Muscle of leg (tissue), 16 donors: ENCODE measurements at places on chromosomes 7 and 10.
A peak's percentile ranks its signal among the peaks of the same experiment; 100 is the strongest.

DNA sequence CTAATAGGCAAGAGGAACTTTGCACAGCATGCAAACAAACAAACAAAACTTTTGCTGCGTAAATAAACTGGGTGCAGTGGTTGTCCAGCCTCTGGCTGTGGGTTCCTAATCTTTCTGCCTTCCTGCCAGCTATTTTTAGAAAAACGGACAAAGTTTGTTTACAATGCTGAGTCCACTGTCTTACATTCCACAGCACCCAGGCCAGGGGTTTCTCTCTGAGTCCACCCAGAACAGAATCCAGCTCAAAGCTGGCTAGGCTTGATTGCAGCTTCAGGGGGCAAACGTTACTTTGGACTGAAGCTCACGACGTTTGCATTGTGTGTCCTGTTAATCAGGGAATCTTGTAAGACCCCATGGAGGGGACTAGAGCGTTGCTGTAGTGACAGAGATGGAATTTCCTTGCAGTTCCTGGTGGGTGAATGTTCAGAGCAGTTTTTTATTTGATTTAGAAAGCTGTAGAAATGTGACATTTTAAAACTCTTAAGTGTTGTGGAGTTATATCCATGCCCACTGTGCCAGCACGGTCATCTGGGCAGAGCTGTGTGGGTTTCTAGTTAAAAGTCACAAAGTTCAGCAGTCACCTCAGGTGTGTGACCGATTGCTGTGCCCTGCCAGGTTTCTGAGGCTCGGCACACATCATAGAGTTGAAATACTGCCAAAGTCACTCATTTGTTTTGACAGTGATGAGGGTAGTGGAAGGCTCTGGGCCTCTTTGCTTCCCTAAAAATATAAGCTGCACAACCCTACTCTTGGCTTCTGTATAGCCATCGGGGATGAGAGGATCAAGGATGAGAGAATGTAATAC lies 247.0 kb downstream of the STK31 start:
- DNase-seq: no peak

GRCh38 chr7:106019470-106019820 lies 56.4 kb downstream of the CDHR3 start:
- no peak for DNase-seq

GRCh38 chr7:75946207-75946855 lies 31.4 kb downstream of the POR start:
- DNase-seq: no peak

GRCh38 chr7:41885748-41886147 lies 182.9 kb upstream of the INHBA start:
- DNase-seq: no peak

DNA sequence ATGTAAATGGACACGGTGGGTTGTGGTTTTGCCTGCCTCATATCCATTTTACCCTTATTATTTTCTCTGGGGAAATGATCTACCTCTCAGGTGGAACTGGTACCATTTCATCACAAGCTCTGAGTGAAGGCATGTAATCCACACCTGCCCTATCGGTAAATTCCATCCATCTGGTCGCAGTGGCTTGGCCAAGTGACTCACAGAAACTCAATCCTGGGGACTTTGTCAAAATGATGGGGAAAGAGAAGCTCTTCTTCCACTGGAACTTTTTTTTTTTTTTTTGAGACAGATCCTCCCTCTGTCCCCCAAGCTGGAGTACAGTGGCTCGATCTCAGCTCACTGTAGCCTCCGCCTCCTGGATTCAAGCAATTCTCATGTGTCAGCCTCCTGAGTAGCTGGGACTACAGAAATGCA lies 48.2 kb upstream of the ANKRD1 start:
- no peak for DNase-seq

DNA sequence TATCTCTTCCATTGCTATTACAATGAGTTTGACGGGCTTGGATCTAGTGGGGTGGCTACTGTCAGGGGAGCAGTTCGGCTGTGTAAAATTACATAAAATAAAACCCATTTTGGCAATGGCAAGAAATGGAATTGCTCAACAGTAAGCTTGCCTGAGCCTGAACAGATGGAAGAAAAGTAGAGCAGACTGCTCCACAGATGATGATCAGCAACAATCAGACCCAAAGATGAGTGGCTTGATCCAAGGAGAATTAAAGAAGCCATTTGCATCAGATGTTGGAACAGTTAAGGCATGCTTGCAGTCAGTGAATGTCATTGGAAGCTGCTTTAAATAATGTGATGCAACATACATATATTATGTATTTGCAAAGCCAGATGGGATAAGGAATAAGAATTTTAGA lies 256.6 kb upstream of the SMIM30 start:
- DNase-seq: peak; percentile 68

DNA sequence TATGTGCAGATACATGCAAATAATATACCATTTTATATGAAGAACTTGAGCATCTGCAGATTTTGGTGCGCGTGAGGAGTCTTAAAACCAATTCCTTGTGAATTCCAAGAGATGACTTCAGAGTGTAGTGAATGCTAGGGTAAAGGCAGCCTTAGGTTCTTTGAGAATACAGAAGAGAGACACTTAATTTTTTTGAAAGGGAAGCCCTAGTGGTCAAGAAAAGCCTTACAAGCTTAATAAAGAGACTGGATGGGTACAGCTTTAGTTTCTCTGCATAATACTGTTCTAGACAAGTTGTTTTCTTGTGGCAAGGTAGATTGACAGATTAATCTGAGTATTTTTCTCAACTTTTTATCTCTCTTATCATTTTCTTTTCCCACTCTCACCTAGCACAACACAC lies 636.5 kb downstream of the DNAJB9 start:
- no peak for DNase-seq

DNA sequence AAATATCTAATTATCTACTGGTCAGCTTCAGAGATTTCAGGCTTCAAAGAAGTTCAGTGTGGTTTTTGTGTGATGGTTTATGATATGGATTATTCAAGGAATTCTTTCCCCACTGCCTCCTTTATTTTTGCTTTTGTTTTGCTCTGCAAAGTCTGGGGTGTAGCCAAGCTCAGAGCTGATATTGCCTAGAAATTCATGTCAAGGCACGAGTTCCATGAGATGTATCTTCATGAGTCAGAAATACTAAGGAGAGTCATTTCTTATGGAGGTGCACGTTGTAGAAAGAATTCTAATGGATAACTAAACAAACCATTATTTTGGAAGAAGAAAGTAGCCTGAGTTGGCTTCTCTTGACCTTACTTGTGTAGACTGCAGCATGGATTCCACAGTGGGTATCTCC lies 37.4 kb downstream of the VIM start:
- no peak for DNase-seq

DNA sequence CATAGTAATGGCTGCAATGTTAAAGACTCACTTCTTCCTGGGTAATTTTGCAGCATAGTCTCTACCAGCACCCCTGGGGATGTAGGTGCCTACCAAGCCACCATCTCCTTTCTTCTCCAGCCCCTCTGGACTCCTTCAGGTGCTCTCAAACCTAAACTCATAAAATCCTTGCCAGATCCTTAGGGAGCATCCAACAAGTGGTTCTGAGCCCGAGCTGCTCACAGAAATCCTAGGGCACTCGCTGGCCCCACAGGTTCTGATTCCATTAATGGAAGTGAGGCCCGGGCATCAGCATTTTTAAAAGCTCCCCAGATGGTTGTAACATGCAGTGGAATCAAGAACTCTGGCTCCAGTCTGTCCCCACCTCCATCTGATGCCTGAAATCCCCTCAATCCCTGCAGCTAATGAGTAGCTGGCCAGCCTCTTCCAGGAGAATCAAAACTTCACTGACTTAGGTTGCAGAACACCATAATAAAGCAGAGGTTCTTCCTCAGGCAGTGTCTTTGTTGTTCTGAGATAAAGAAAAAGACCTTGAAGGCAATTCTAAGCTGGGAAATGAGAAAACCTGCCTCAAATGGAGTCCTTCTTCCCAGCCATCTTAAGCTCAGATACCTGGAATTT lies 336.8 kb downstream of the KCNMA1 start:
- DNase-seq: no peak

- DNase-seq: peak; percentile 60
Observed at GRCh38 chr7:253581-254336, 36.2 kb upstream of the FOXL3 start.

DNA sequence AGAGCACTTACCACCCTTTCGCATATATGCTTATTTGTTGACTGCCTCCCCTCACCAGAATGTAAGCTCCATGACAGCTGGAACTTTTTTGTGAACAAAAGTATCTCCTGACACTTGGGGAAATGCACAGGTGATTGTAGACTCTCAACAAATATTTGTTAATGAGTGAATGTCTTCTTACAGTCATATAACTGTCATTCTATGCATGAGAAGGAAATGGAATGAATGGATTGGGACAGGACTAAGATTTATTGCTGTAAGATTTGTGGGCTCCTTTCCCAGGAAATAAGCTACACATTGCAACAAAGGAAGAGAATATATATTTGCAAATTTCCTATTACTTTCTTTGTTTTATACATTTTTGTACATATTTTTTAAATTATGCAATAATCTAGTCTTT lies 48.5 kb downstream of the FEZF1 start:
- DNase-seq: no peak

GRCh38 chr7:127986581-127987521 lies 44.4 kb downstream of the LRRC4 start:
- DNase-seq: peak; percentile 58
